ENCODE measurements at places on chromosomes 7 and 10. TPM values are rescaled to one million over a fixed set of nuclear protein-coding genes. Genes with fewer than 3 reads are reported as not detected.
A peak's percentile ranks its signal among the peaks of the same experiment; 100 is the strongest.

The GHITM gene
- 100 TPM for total RNA-seq

GRCh38 chr7:128076796-128077271, 45.6 kb upstream of the LRRC4 start:
- H3K4me3 ChIP-seq, result no peak overlapping the region
- H3K27ac ChIP-seq, result no peak overlapping the region
- DNase-seq, result peak; percentile 61
- no peaks in the 10 kb centered on the region for H3K4me1 ChIP-seq
- no peaks in the 10 kb centered on the region for H3K27me3 ChIP-seq
- H3K36me3 ChIP-seq, result no peaks in the 10 kb centered on the region

GRCh38 chr7:151520419-151521261, 945 bp upstream of the RHEB start:
- DNase-seq, result peak; percentile 70
- peak overlapping the region; percentile 44 for H3K4me3 ChIP-seq
- peaks cover 14% of the 10 kb centered on the region for H3K4me1 ChIP-seq
- H3K36me3 ChIP-seq, result no peaks in the 10 kb centered on the region
- no peaks in the 10 kb centered on the region for H3K27me3 ChIP-seq

GRCh38 chr10:102316421-102316820, 71.1 kb downstream of the GBF1 start:
- H3K27ac ChIP-seq, result no peak overlapping the region
- H3K4me1 ChIP-seq, result no peaks in the 10 kb centered on the region
- H3K4me3 ChIP-seq, result no peak overlapping the region
- no peaks in the 10 kb centered on the region for H3K27me3 ChIP-seq

GRCh38 chr7:151168003-151168786, 701 bp upstream of the GBX1 start:
- peaks cover 3% of the 10 kb centered on the region for H3K27me3 ChIP-seq
- peaks cover 5% of the 10 kb centered on the region for H3K4me1 ChIP-seq
- no peaks in the 10 kb centered on the region for H3K36me3 ChIP-seq
- H3K4me3 ChIP-seq, result peak overlapping the region; percentile 24
- no peak overlapping the region for H3K27ac ChIP-seq

GRCh38 chr7:41316410-41316809, 386.5 kb downstream of the INHBA start:
- H3K27ac ChIP-seq, result no peak overlapping the region
- DNase-seq, result no peak
- H3K27me3 ChIP-seq, result no peaks in the 10 kb centered on the region
- H3K4me1 ChIP-seq, result no peaks in the 10 kb centered on the region

GRCh38 chr10:117830787-117831212, 215.9 kb downstream of the RAB11FIP2 start:
- no peaks in the 10 kb centered on the region for H3K36me3 ChIP-seq
- H3K27ac ChIP-seq, result no peak overlapping the region
- H3K27me3 ChIP-seq, result no peaks in the 10 kb centered on the region
- no peak overlapping the region for H3K4me3 ChIP-seq
- H3K4me1 ChIP-seq, result no peaks in the 10 kb centered on the region

DNA sequence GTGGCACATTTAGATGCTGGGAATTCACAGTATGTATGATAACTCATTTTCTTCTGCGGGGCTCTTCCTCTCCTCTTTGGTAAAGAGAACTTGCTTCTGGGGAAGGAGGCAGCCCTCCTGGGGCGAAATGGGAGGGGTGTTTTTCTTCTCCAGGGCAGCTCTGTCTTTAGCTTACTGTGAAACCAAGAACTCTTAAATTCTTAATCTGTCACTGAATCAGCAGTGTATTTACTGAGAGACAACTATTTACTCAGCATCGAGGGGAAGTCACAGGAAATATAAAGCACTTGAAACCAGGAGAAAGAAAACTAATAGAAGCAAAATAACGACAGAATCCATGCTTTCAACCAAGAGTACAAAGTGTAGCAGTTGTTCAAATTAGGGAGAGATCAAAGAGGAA, 158.2 kb upstream of the AGK start:
- H3K36me3 ChIP-seq, result no peaks in the 10 kb centered on the region
- no peaks in the 10 kb centered on the region for H3K27me3 ChIP-seq
- H3K27ac ChIP-seq, result no peak overlapping the region
- no peak overlapping the region for H3K4me3 ChIP-seq
- no peaks in the 10 kb centered on the region for H3K4me1 ChIP-seq
- no peak for DNase-seq

- H3K27ac ChIP-seq, result no peak overlapping the region
- no peak overlapping the region for H3K4me3 ChIP-seq
- no peaks in the 10 kb centered on the region for H3K27me3 ChIP-seq
- no peak for DNase-seq
- H3K4me1 ChIP-seq, result peaks cover 12% of the 10 kb centered on the region
Observed at GRCh38 chr7:37537439-37537838, 88.8 kb upstream of the ELMO1 start.

DNA sequence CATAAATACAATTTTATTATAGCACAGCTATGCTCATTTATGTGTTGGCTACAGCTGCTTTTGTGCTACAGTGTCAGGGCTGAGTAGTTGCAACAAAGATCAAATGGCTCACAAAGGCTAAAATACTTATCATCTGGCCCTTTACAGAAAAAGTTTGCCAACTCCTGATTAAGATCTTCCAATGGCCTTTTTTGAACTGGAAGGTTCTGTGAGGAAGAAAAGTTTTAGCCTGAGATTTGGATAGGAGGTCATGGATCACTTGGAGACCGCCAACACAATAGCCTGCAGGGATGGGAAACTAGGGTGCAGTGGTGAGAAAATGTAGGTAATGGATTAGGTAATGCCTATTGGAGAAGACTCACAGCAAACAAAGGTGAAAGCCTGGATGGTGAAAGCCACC, 169.8 kb downstream of the NOC3L start:
- DNase-seq, result no peak
- peaks cover 11% of the 10 kb centered on the region for H3K4me1 ChIP-seq
- no peaks in the 10 kb centered on the region for H3K27me3 ChIP-seq
- H3K27ac ChIP-seq, result no peak overlapping the region
- H3K4me3 ChIP-seq, result no peak overlapping the region

The NPY gene
- not detected for total RNA-seq

GRCh38 chr7:42627626-42628025, 284.2 kb downstream of the C7orf25 start:
- H3K27me3 ChIP-seq, result no peaks in the 10 kb centered on the region
- H3K36me3 ChIP-seq, result no peaks in the 10 kb centered on the region
- no peak overlapping the region for H3K4me3 ChIP-seq
- H3K27ac ChIP-seq, result no peak overlapping the region
- DNase-seq, result no peak

The TSPAN13 gene
- total RNA-seq, result 6.7 TPM

DNA sequence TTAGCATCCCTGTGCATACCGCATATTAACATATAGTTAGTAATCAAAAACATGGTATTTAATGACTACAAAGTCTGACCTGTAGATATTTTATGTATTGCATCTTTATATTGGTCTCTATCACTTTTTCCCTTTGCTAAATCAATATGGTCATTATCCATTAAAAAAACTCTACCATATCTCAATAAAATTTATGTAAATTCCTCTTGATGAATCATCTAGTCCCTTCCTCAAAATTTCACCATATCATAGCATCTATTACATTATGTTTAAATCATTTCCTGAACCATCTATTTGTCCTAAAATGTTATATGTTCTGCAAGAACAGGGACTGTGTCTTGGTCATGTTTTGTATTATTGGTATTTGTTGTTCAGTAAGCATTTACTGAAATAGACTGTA, 7.7 kb upstream of the ING3 start:
- DNase-seq, result no peak
- H3K4me1 ChIP-seq, result no peaks in the 10 kb centered on the region
- H3K27ac ChIP-seq, result no peak overlapping the region
- no peaks in the 10 kb centered on the region for H3K27me3 ChIP-seq
- no peaks in the 10 kb centered on the region for H3K36me3 ChIP-seq

The PRSS2 gene
- 5.3 TPM for total RNA-seq

DNA sequence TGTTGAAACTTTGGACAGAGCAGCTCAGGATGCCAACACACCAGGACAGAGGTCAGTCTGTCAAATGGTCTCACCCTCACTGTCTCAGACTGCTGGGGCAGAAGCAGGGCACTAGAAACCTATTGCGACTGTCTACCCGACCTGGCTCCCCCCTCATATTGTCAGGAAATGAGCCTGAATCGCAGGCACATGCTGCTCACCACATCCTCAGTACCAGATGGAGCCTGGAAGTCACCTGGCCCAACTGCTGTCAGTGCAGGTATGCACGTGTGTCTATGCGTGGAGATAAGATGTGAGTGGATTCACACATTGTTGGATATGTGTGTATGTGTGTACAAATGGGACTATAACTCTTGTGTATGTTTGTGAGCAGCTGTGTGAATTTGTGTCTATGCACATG, 3.2 kb upstream of the CDHR1 start:
- no peak for DNase-seq
- no peak overlapping the region for H3K4me3 ChIP-seq
- no peaks in the 10 kb centered on the region for H3K27me3 ChIP-seq
- H3K27ac ChIP-seq, result no peak overlapping the region
- H3K4me1 ChIP-seq, result no peaks in the 10 kb centered on the region
- no peaks in the 10 kb centered on the region for H3K36me3 ChIP-seq

The LSM5 gene
- 29.6 TPM for total RNA-seq

- no peak overlapping the region for H3K4me3 ChIP-seq
- no peaks in the 10 kb centered on the region for H3K27me3 ChIP-seq
- H3K4me1 ChIP-seq, result peaks cover 5% of the 10 kb centered on the region
- no peaks in the 10 kb centered on the region for H3K36me3 ChIP-seq
- DNase-seq, result peak; percentile 64
Observed at GRCh38 chr10:10605551-10606081, 412.1 kb upstream of the CELF2 start.

The WIPF3 gene
- total RNA-seq, result 35.4 TPM

The MYL10 gene
- not detected for total RNA-seq

The CPN1 gene
- not detected for total RNA-seq

DNA sequence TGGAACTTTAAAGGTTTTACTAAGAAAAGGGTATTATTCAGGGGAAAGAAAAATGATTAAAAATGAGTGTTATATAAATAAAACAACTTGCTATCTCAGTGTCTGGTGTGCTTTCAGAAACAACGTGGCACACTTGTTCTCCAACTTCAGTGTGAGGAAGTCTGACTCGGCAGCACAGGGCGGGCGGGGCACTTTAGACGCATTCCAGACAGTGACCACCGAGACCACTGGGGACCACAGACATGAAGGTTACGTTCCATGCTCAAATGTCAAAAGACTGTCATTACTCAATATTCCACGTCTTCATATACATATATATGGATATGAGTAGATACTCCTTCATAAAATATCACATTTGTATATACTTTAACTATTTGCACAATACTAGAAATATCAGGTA, 87.0 kb downstream of the LARP4B start:
- no peaks in the 10 kb centered on the region for H3K36me3 ChIP-seq
- no peaks in the 10 kb centered on the region for H3K27me3 ChIP-seq
- DNase-seq, result no peak
- H3K27ac ChIP-seq, result no peak overlapping the region

The ENO4 gene
- 1.0 TPM for total RNA-seq

The GRM8 gene
- 4.0 TPM for total RNA-seq

- no peaks in the 10 kb centered on the region for H3K27me3 ChIP-seq
- H3K4me3 ChIP-seq, result no peak overlapping the region
- peaks cover 6% of the 10 kb centered on the region for H3K4me1 ChIP-seq
- DNase-seq, result peak; percentile 45
- no peaks in the 10 kb centered on the region for H3K36me3 ChIP-seq
- H3K27ac ChIP-seq, result no peak overlapping the region
Observed at GRCh38 chr10:86868353-86868752, 89.1 kb downstream of the MMRN2 start.

The SFXN2 gene
- 15.4 TPM for total RNA-seq

DNA sequence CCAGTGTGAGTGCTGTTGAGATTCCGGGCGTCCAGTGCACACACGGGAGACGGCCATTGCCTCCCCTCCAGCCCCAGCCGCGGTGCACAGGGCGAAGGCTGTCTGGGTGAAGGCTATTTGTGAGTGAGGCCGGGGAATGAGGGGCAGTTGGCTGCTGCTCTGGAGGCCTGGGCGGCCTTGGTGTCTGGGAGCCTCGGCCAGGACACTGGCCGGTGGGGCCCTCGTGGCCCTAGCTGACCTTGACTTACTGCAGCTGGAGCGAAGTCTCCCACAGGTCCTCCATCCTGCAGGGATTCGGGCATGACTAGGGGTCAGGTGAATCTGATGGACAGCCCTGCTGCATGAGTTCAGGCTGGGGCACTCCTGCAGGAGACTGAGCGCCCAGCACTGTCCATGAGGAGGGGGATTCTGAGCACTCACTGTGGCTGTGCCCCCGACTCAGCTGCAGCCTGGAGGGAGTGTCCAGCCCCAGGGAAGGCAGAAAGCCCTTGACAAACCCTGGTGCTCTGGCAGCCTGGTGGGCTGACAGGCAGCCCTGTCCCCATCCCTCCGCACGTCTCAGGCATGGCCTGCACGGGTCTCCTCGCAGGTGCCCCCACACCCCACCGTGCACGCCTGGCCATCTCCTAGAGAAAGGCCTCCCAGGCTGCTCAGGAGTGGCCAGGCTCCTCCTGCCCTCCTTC, 52.7 kb upstream of the FAM20C start:
- no peaks in the 10 kb centered on the region for H3K27me3 ChIP-seq
- H3K4me1 ChIP-seq, result peaks cover 17% of the 10 kb centered on the region
- H3K4me3 ChIP-seq, result no peak overlapping the region
- DNase-seq, result no peak
- H3K36me3 ChIP-seq, result no peaks in the 10 kb centered on the region

DNA sequence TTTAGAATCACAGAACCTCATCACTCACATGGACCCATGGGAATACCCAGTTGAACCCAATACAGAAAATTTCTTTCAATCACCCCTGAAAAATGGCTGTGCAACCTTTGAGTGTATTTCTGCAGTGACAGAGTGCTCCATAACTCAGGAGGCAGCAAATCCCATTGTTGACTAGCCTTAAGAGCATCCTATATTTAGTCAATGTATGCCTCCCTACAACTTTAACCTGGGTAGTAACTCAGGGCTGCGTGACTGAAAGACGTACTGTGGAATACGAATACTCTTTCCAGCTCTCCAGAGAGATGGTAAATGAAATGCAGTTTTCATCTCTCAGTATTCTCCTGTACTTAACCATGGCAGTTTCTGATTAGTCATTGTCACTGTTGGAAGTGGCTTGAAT, 573.0 kb upstream of the POM121L12 start:
- H3K27me3 ChIP-seq, result no peaks in the 10 kb centered on the region
- no peaks in the 10 kb centered on the region for H3K36me3 ChIP-seq
- no peak overlapping the region for H3K27ac ChIP-seq
- H3K4me1 ChIP-seq, result no peaks in the 10 kb centered on the region
- no peak overlapping the region for H3K4me3 ChIP-seq
- DNase-seq, result no peak

The DNAH11 gene
- 3.2 TPM for total RNA-seq

GRCh38 chr10:27258838-27259812, 18.5 kb upstream of the ACBD5 start:
- H3K4me3 ChIP-seq, result peak overlapping the region; percentile 53
- no peaks in the 10 kb centered on the region for H3K27me3 ChIP-seq
- H3K27ac ChIP-seq, result no peak overlapping the region
- no peaks in the 10 kb centered on the region for H3K36me3 ChIP-seq
- no peaks in the 10 kb centered on the region for H3K4me1 ChIP-seq

The MBL2 gene
- total RNA-seq, result not detected

- no peak overlapping the region for H3K4me3 ChIP-seq
- H3K27ac ChIP-seq, result no peak overlapping the region
- no peaks in the 10 kb centered on the region for H3K27me3 ChIP-seq
- DNase-seq, result no peak
- H3K4me1 ChIP-seq, result no peaks in the 10 kb centered on the region
- H3K36me3 ChIP-seq, result no peaks in the 10 kb centered on the region
Observed at GRCh38 chr10:84605802-84606201, 277.4 kb downstream of the CCSER2 start.

Measured in ovary (tissue), 10 donors.